Astrocyte of the hippocampus (primary cell): ENCODE measurements at places on chromosomes 13 and 19.
A peak's percentile ranks its signal among the peaks of the same experiment; 100 is the strongest.

- peak; percentile 28 for DNase-seq
Observed at GRCh38 chr13:114230117-114230516, 4.6 kb upstream of the CDC16 start.

GRCh38 chr19:18895824-18896341 is at the start of gene CERS1:
CERS1 (minus strand) TSS chr19:18896158; CDS start chr19:18896072, 86 bp downstream.
- DNase-seq, result peak; percentile 72

DNA sequence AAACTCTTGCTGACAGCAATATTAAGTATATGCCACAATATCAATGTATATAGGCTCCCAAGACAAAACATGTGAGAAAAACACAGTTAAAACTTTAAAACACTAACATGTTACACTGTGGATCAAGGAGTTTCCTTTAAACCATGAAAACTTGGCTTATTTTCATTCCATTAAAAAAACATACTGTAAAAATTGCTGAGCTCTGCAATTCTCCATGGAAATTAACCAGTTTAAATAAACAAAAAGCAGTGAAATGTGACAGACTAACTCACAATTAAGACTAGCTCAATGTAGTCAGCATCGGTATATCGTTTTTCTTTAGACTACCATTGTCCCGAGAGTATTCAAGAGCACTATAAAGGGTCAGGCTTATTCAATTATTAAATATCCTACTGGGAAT is 930.5 kb upstream of the SLITRK1 start:
- DNase-seq, result no peak

DNA sequence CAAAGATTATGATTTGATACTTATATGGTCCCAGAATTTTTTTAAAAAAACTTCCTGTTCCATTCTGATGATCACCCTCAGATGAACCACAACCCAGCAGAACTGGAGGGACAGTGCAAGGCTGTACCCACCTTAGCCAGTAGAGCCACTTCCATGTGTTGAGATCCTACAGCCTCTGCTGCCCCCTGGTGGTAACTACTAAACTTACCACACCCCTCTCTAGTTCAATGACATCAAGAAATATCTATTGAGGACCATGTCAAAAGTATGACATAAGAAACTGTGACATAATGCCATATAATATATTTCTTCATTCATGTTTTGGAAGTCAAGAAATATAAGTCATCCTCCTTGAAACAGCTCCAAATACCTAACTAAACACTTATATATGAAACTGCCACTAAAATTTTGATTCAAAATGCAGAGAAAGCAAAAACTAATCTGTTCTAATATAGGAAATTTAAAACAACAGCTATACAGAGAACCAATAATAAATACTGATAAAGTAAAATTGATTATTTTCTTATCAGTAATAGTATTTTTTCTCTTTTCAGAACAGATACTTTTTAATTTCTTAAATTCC is 412.6 kb downstream of the KCTD12 start:
- peak; percentile 87 for DNase-seq

- no peak for DNase-seq
Observed at GRCh38 chr19:31261603-31262212, 87.5 kb downstream of the TSHZ3 start.

DNA sequence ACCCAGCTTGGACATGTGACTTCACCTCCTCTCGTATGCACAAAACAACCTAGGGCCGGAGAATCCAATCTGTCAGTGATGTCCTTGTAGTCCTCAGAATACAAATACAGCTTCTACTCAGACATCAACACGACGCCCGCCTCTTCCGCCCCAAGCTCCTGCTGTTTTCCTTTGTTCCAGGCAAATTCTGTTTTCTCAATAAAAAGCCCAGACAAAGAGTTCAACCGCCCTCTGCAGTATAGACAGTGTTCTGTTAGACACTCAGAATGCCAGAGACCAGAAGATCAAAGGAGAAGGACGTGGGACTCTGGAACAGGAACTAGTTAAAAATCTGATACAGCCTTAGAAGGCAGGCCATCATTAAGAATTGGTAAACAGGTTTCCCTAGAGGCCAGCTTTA is 42.0 kb upstream of the GGACT start:
- peak; percentile 57 for DNase-seq

- no peak for DNase-seq
Observed at GRCh38 chr13:61029064-61029463, 386.6 kb downstream of the PCDH20 start.

- no peak for DNase-seq
Observed at GRCh38 chr19:3160219-3160618, 18.4 kb upstream of the S1PR4 start.

- DNase-seq, result no peak
Observed at GRCh38 chr13:67292886-67293285, 62.8 kb upstream of the PCDH9 start.

DNA sequence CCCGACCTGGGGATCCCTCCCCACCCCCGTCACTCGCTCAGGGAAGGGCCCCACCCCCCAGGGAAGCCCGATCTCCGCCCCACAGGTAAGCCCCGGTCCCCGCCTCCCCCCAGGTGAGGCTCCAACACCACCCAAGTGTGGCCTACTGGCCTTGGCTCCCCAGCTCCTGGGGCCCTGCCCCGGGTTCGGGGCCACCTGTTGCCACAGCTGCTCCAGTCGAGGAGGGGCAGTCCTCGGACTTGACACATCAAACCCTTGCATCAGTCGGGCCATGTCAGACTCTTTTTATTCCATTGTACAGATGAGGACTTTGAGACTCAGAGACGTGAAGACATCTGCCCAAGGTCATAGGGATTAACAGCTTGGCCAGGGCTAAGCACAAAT is 512 bp downstream of the CC2D1A start:
- no peak for DNase-seq

DNA sequence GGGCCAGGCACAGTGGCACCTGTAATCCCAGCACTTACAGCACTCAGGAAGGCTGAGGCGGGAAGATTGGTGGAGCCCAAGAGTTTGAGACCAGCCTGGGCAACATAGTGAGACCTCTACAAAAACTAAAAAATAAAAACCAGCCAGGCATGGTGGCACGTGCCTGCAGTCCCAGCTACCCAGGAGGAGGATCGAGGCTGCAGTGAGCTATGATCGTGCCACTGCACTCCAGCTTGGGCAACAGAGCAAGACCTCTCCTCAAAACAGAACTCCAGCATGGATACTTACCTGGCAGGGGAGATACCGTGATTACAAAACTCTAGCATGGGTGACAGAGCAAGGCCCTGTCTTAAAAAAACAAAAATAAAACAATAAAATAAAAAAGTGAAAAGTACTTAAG is 95.3 kb downstream of the GJA3 start:
- no peak for DNase-seq

- DNase-seq, result no peak
Observed at GRCh38 chr19:8544168-8544567, 30.2 kb upstream of the ZNF414 start.

DNA sequence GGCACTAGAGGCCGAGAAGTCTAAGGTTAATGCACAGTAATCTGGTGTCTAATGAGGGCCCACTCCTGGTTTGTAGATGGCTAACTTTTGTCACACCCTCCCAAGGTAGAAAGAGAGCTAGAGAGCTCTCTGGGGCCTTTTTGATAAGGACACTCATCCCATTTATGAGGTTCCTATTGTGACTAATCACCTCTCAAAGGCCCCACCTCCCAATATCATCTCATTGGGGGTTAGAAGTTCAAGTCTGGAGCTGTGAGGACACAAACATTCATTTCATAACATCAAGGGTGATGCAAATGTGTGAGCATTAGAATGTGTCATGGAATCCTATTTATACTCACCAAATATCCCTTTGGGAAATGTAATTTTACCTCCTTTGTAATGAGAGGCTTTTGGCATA is 79.2 kb upstream of the SLC10A2 start:
- no peak for DNase-seq

DNA sequence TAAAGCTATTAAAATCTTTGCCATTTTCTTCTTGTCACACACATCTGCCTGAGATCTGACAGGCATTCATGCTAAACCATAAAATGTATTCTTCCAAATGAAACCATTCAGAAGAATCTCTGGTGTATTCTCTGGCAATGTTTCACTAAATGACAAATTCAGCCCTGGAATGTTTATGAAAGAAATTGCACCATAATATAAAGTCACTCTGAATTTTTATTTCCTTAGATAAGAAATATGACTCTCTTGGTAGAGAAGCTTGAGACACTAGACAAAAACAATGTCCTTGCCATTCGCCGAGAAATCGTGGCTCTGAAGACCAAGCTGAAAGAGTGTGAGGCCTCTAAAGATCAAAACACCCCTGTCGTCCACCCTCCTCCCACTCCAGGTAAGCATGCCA is 14.3 kb downstream of the OLFM4 start:
- DNase-seq, result no peak

DNA sequence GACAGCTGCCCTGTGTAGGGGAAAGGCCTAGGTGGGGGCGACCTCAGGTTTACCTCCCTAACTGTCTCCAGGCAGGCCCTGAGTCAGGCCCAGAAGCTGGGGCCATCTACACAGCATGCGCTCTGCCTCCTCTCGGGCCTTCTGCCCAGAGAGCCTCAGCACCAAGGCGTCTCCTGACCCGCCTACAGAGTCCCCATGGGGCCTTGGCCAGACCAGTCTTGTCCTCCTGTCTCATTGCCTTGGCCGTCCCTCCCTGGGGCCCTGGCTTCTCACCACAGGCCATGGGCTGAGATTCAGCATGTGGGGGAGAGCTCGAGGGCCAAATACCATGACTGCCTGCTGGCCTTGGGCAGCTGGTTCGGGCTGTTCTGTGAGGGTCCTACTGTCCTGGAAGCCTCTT is 59.0 kb downstream of the SMARCA4 start:
- no peak for DNase-seq
